Endothelial cell of umbilical vein (primary cell): ENCODE measurements at places on chromosomes 4 and X. TPM values are rescaled to one million over a fixed set of nuclear protein-coding genes. Genes with fewer than 3 reads are reported as not detected.

- DNase-seq, result peak; percentile 38
- no peaks in the 10 kb centered on the region for H3K4me1 ChIP-seq
- peaks cover 6% of the 10 kb centered on the region for H3K36me3 ChIP-seq
- peaks cover 9% of the 10 kb centered on the region for H3K27me3 ChIP-seq
- no peak overlapping the region for H3K27ac ChIP-seq
These were observed 54.9 kb downstream of the PHOX2B start for GRCh38 chr4:41693629-41694028.

Gene ESX1
- polyA plus RNA-seq, result 0.05 TPM in 1 of 2 replicates, not detected in the other

- H3K27me3 ChIP-seq, result peaks cover 4% of the 10 kb centered on the region
- DNase-seq, result no peak
- peaks cover 6% of the 10 kb centered on the region for H3K4me1 ChIP-seq
- H3K27ac ChIP-seq, result no peak overlapping the region
These were observed 2.9 kb downstream of the ANOS1 start for GRCh38 chrX:8728932-8729535.

DNA sequence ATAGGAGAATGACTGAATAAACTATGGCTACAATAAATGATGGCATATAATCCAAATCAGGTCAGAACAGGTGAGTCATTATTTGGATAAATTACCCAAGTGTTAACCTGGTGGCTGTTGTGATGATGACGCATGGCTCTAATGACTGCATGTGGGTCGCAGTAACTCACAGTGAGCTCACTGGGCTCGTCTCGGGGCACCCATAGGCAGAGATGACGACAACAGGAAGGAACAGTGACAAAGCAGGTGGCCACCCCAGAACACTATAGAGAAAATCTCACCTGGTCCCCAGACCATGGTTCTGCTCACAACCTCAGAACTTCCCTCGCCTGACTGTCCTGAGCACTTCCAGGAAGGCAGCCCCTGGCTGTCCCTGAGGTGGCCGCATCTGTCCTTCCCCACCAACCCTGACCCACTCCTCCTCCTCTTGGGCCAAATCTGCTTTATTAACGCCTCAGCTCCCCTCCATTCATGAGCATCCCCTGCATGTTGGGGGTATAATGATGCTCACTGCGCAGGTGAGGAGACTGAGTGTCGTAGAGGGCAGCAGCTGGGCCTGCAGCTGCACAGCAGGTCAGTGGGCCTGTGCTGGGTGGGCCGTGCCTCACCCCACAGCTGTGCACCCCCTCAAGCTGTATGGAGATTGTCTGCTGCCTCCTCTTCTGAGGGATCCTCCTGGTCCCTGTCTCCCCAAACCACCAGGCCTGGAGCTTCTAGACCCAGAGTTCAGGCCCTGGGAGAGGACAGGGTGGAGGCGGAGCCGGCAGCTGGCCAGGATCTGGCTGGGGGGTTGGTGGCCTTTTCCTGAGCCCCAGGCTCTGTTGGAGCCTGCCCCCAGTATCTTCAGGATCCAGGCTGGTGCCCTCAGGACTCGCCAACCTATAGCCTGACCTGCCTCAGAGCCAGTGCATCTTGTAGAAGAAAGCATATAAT lies 30.9 kb upstream of the FAM156A start:
- H3K4me1 ChIP-seq, result peaks cover 3% of the 10 kb centered on the region
- H3K4me3 ChIP-seq, result no peak overlapping the region
- DNase-seq, result no peak
- no peaks in the 10 kb centered on the region for H3K27me3 ChIP-seq

Gene UNC5C
- 0.32 and 0.44 TPM in 2 replicates for polyA plus RNA-seq

GRCh38 chr4:95021099-95021498 lies 263.3 kb downstream of the BMPR1B start:
- H3K36me3 ChIP-seq, result no peaks in the 10 kb centered on the region
- H3K4me3 ChIP-seq, result no peak overlapping the region
- peaks cover 4% of the 10 kb centered on the region for H3K4me1 ChIP-seq
- DNase-seq, result no peak
- H3K27ac ChIP-seq, result no peak overlapping the region

GRCh38 chr4:152189451-152190179 lies 346.3 kb downstream of the FBXW7 start:
- H3K36me3 ChIP-seq, result no peaks in the 10 kb centered on the region
- DNase-seq, result no peak
- H3K4me1 ChIP-seq, result no peaks in the 10 kb centered on the region
- no peaks in the 10 kb centered on the region for H3K27me3 ChIP-seq
- no peak overlapping the region for H3K27ac ChIP-seq
- no peak overlapping the region for H3K4me3 ChIP-seq

DNA sequence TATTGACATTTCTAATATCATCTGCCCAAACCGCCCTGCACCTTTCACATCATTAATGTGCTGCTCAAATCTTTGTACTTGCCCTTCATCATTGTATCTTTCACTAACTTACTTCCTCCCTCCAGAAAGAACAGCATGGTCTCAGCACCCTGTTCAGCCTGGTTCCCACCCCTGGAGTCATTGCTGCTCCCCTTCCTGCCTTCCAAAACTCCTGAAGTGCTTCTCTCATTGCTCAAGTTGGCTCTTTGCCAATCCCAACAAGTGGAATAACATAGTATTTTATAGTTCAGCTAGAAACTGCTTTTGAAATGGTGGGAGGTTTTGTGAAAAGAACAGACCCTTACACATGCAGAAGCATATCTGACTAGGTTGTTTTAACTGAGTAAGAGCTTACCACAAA lies 14.0 kb upstream of the TTC29 start:
- no peak overlapping the region for H3K4me3 ChIP-seq
- H3K27ac ChIP-seq, result no peak overlapping the region
- peaks cover 6% of the 10 kb centered on the region for H3K4me1 ChIP-seq
- H3K27me3 ChIP-seq, result peaks cover 2% of the 10 kb centered on the region
- no peaks in the 10 kb centered on the region for H3K36me3 ChIP-seq

Gene KLB
- polyA plus RNA-seq, result 0.01 and 0.02 TPM in 2 replicates

Gene MAOA
- polyA plus RNA-seq, result 8.7 and 12.6 TPM in 2 replicates

Gene BRS3
- polyA plus RNA-seq, result not detected in 2 replicates

- no peak for DNase-seq
These were observed 141.6 kb downstream of the DCLK2 start for GRCh38 chr4:150219841-150220240.

DNA sequence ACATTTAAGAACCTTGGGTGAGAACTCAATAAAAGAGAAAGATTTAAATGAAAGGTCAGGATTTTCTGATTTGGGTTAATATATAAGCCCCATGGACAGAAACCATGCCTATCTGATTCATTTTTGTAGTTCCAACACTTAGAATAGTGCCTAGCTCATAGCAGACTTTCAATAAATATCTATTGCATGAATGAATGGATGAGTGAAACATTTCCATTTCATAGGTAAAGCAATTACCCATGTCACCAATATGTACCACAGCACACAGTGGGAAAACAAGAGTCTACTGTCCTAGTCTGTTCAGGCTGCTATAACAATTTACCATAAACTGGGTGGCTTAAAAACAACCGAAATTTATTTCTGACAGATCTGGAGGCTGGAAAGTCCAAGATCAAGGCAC lies 63.9 kb upstream of the PTPN13 start:
- peaks cover 10% of the 10 kb centered on the region for H3K27me3 ChIP-seq
- DNase-seq, result no peak
- no peak overlapping the region for H3K4me3 ChIP-seq
- H3K36me3 ChIP-seq, result no peaks in the 10 kb centered on the region
- H3K27ac ChIP-seq, result no peak overlapping the region
- H3K4me1 ChIP-seq, result no peaks in the 10 kb centered on the region

Gene RTL5
- polyA plus RNA-seq, result 0.99 and 1.0 TPM in 2 replicates
